ENCODE measurements at places on chromosomes 1 and 21.

DNA sequence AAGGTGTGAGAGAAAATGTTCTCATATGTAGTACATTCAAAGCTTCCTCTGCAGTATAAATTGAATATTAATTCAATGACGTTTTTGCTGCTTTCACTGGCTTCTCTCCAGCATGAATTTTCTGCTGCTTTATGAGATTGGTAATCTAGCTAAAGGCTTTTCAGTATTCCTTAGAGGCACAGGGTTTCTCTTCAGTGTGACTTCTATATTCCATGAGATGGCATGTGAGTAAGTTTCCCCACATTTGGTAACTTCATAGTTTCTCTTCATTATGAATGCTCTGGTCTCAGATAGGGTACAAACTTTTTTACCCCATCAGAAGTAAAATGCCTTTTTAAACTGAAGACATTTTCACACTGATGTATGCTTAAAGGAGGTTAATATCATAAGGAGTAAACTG is 10.4 kb upstream of the KLF18 start:
- no peak for DNase-seq

- DNase-seq: no peak
These were observed 34.5 kb upstream of the CSF3R start for GRCh38 chr1:36517011-36517771.

DNA sequence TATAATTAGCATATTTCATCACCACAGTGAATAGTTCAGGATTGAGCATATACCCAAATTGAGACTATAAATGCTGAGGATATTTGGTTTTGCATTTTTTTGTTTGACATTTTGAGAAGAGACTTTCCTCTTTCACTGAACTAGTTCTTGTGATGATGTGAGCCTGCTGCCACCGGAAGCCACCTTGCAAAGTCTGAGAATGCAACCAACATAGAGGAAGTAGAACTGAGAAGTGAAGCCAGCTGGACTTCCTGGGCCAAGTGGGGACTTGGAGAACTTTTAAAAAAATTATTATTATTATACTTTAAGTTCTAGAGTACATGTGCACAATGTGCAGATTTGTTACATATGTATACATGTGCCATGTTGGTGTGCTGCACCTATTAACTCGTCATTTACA is 102.3 kb downstream of the RPE65 start:
- peak; percentile 62 for DNase-seq

- no peak for DNase-seq
These were observed 49.6 kb downstream of the RGS2 start for GRCh38 chr1:192858456-192858855.

GRCh38 chr21:38486221-38486620 is 12.1 kb downstream of the ERG start:
- no peak for DNase-seq

GRCh38 chr1:103949779-103950178 is 200.1 kb downstream of the AMY1C start:
- DNase-seq: no peak

DNA sequence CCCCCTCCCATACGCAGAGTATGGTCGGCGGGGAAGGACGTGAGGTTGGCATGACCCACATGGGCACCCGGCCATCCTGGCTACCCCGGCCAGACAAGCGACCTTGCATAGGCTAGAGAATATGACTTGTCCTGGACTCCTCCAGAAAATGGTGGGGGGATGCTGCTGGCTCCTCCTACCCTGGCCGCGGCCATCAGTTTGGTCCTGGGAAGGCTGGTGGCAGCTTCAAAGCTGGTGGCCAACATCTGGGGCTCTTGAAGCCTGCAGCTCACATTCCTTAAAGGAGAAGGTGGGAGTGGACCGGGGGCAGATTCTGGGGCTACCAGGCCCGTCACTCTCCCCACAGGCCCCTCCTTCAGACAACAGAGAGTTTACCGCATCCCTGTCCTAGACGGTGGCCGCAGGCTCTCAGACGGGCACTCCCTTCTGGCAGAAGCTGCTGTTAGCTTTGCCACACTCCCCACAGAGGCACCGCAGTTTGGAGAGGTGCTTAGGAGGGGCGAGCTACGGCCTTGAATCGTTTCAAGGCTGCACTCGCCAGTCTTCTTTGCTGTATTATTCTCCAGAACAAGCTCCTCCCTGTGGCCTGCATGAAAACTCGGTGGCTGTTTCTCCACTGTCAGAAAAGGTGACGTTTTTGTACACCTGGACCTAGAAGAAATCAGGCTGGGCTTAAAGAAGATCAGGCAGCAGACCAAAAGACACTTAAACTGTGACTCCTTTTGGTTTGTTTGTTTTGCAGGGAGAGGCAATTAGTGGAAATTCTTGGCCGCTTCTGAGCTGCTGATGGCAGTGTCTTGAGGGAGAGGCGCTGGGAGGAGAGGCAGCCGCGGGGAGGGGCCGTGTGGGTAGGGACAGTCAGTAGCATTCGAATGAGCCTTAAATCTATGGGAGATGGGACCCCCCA is 68.0 kb downstream of the RUNX3 start:
- no peak for DNase-seq

DNA sequence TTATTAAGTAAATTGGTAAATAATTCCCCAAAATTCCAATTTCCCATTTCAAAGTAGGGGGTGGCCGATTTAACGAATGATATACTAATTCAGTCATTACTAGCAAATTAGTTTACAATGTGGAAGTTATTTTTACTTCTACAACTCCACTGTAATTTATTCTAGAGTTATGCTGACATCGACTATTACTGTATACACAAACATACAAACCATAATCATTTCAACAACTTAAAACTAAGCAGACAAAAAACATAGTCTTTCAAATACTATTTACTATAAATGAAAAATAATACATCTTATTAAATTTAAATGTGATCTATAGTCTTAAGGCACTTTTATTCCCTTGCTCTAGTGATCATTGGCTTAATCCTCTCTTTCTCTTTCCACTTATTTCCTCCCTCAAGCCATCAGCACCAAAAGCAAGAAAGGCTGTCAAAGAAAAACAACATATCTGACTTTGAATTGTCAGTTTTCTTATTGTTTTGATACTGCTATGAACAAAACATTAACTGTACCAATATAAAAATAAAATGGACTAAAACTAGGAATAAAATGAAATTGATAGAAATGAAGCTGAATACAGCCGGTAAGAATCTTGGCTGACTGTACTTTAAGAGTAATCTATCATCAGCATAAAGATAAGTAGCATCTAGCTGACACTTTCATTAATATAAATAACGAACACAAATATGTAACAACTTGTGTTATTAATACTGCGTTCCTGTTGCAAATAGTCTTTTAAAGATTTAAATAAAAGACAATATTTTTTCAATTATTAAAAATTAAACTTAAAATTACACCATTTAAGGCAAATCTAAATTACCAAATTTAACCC is 4.1 kb downstream of the CDC42BPA start:
- no peak for DNase-seq

- DNase-seq: no peak
These were observed 35.4 kb downstream of the ACTL8 start for GRCh38 chr1:17790383-17791054.

- DNase-seq: no peak
These were observed 15.5 kb downstream of the CSMD2 start for GRCh38 chr1:34149501-34149900.

GRCh38 chr1:165486663-165487062 is 41.7 kb upstream of the RXRG start:
- DNase-seq: no peak

DNA sequence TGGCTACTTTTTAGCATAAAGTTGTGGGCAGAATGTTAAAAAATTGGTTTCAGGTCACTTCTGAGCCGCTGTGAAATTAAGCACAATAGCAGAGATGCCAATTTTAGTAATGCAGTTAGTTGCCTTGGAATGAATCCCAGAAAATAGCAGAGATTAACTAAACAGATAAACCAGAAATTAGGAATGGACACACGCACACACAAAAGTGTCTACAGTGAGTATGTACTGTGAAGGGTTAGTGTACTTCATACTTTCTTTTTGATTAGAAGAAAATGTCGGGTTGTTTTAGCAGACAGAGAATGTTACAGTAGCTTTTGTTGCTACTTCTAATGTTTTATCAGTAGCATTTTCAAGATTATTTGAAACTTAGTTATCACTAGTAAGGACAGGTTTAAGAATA is 106.7 kb downstream of the LEPR start:
- DNase-seq: no peak

- no peak for DNase-seq
These were observed 460 bp upstream of the ADORA1 start for GRCh38 chr1:203126866-203127665.

DNA sequence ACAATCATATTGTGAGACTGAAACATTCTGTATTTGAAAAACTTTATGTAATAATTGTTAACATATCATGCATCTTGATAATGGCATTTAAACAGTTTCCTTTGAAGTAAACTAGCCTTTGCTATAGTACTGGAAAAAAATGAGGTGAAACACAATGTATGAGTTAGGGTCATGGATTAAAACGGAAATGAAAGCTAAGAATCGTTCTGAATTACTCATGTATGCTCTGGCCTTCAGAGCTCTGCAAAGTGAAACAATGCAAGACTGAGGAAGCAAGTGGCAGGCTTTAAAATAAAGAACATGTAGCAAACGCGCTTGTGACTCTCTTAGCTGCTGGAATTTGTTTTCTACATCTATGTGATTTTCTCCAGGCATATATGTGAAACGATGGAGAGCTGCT is 317.1 kb downstream of the DPYD start:
- no peak for DNase-seq

DNA sequence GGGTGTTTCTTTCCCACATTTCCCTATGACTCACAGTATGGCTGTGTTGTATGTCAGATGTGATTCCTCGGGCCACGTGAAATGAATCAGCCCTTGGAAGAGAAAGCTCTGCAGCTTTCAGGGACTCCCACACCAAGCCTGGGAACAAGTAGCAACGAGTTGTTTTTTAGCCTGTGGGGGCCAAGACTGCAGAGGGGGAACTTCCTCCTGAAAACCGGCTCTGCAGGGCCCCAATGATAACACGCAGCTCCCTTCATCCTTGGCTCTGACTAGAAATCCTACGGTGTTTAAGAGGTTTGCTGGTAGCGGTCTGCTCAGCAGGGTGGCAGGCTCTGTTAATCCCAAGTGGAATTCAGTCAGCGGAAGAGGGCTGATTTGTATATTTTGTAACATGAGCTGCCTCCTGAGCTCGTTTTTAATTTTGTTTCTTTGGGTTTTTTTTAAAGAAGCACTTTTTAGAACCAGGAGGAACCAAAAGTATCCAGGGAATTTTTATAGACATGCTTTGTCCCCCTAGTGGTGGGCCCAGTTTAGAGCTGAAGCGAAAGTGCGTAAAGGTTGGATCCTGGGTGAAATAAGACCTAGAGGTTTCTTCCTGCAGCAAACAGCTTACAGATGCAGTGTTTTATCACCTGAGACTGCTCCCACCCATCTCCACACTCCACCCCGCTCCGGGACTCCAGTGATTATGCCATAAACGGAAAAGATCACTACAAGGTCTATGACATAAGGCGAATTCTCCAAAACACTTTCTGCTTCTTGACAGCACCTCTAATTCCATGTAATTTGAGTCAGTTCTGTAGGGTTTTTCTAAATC is 48.8 kb downstream of the LAMC2 start:
- DNase-seq: no peak

DNA sequence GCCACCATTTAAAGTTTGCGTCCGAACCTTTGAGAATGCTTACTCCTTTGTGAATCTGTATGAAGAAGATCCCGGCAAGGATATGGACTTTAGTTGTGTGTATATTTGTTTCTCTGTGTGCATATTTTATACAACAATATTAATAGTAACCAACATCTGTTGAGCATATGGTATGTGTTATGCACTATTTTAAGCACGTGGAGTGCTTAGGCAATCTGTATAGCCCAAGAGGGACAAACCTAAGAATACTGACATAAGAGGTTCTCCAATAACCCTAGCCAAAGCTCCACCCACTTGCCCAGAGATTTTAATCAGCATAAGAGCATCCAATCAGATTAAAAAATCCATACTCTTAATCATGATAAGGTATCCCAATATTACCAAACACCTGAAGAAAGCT is 92.7 kb downstream of the MAB21L3 start:
- DNase-seq: no peak

DNA sequence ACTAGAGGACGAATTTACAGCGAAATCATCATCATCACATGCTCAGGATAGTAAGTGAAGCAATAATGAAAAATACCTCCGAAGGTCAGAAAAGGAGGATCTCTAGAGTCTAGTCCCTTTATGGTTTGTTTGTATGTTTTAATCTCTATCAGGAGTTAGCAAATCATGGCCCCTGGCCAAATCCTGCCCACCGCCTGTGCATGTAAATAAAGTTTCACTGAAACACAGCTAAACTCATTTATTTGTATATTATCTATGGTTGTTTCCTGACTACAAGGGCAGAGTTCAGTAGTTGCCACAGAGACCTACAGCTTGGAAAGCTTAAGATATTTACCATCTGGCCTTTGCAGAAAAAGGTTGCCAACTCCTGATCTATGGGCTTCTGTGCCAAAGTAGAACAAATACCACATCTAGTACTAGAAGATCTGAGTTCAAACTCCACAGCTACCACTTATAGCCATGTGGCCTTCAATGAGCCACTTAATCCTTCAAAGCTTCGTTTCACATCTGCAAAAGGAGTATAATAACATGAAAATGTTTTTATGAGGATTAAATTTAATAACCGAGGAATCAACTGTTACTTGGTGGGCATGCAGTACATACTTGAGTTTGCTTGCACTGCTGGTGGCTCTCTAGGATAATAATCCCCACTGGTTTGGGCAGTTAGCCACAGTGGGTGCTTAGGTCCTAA is 94.0 kb upstream of the KIF26B start:
- DNase-seq: no peak

- DNase-seq: no peak
These were observed 70.8 kb downstream of the PLPP3 start for GRCh38 chr1:56508523-56508983.

DNA sequence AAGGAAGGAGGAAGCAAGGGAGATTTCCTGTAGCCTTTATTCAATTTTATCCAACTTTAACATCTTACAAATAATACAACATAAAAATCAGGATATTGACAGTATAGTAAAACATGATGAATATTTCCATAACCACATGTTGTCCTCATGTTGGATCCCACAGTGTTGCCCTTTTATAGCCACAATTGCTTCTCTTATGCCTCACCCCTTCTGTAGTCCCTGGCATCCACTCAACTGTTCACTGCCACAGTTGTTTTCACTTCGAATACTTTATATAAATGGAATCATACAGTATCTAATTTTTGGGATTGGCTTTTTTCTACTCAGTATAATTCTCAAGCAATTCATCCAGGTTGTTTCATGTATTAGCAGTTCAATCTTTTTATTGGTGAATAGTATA is 44.8 kb downstream of the SRSF11 start:
- no peak for DNase-seq

GRCh38 chr1:202708456-202709275 is 1.6 kb downstream of the SYT2 start:
- no peak for DNase-seq

Data from naive B cell (primary cell).